CD4-positive, alpha-beta T cell treated with Interleukin-6 at 100 ng/mL for 8 hours (primary cell): ENCODE measurements at places on chromosomes 3 and 15.

DNA sequence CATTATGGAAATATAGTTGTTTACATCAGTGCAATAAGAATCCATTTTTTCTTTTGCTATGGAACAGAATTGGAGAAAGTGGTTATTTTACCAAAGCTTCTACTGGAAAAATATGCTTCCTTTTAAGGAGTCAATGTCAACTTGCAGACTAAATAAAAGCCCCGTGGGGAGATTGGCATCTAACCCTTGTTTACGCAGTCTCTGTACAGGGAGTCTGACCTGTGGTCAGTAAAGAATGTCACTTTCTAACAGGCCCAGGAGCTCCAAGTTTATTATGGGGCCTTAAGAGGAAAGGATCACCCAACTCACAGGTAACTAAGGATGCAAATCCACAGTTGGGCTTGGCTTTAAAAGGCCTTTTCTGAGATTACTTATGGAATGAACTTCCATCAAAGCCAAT lies 1751.2 kb downstream of the SI start:
- DNase-seq, result no peak

GRCh38 chr15:64343222-64343621 lies 12.8 kb downstream of the CSNK1G1 start:
- DNase-seq, result no peak

DNA sequence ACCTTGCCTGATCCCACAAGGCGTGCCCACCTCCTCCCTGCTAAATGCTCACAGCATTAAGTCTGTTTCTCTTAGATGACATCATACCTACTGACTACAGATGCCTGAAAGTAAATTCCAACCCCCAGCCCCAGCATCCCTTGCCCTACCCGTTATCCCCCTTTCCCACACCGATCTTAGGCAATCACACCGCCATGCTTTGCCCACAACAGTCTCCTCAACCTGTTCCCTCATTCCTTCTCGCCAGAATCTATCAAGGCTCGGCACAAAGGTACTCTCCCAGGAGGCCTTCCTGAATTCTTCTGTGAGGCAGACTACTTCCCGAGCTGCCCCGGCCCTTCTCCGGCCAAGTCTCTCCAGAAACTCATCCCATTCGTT lies 789 bp upstream of the SEC61A1 start:
- DNase-seq, result no peak

GRCh38 chr3:46576879-46577278 lies 10.8 kb upstream of the LRRC2 start:
- DNase-seq, result no peak

DNA sequence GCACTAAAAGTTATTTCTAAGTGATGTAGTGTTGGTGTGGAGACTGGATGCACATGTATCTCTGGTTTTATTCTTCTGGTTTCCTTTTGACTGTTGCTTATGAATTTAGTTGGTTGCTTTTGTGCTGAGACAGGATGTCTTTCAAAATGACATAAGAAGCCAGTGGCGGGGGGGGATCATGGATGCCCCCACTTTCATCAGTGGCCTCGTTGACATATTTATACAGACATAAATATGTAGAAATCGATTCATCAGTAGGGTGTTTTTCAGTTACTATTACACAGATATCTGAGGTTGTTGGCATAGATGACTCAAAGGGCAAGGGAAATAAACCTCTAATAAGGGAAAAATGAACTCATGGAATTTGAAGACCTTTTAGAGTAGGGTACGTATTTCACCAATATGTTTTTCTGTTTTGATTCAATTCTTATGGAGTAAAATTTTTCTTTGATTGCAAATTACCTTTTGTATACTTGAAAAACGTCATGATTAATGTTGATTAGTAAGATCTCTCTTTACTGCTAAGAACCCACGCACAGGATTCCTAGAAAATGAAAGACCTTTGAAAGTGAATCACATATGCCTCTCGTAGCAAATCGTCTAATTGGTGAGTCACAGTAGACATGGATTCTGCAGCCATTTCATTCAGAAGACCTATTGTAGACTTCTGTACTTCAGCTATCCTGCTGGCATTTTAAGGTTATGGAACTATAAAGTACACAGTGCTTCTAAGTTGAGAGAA lies 97.4 kb upstream of the RBMS3 start:
- no peak for DNase-seq

GRCh38 chr3:14907043-14907966 lies 40.1 kb upstream of the NR2C2 start:
- DNase-seq, result no peak

DNA sequence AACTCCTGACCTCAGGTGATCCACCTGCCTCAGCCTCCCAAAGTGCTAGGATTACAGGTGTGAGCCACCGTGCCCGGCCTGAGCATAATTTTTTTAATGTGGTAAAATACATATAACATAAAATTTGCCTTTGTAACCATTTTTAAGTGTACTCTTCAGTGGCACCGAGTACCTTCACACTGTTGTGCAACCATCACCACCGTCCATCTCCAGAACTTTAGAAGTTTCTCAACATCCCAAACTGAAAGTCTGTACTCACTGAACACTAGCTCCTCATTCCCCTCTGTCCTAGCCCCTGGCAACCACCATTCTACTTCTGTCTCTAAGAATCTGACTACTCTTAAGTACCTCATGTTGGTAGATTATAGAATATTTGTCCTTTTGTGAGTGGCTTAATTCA lies 35.2 kb downstream of the LRIG1 start:
- DNase-seq, result no peak

GRCh38 chr3:188349933-188350332 lies 196.0 kb downstream of the LPP start:
- DNase-seq, result no peak

DNA sequence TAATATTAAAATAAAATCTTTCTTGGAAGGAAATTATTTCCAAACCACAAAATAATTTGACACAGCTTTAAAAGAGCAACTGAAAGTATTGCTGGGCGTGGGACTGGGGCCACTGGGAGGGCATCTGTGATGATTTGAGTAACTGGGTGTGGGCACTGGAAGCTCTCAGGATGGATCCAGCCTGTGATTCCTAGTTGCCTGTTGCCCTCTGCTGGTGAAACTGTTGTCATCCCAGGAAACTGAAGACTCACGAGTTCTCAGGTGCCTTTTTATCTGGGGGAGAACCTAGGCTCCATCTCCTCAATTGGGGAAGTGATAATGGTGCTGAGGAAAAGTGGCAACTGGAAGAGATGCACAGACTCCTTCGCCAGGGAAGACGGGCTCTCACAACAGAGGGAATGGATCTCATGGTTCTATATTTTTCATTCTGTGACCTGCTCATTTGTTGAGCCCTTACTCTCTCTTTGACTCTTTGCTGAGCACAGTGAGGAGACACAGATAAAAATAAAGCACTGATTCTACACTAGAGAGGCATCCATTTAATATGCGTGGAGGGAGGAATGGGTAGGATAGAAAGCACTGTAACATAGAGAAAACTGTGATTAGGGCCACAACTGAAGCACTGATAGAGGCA lies 61.6 kb downstream of the TPRG1 start:
- no peak for DNase-seq

GRCh38 chr3:157300094-157300493 lies 136.6 kb upstream of the PTX3 start:
- no peak for DNase-seq

DNA sequence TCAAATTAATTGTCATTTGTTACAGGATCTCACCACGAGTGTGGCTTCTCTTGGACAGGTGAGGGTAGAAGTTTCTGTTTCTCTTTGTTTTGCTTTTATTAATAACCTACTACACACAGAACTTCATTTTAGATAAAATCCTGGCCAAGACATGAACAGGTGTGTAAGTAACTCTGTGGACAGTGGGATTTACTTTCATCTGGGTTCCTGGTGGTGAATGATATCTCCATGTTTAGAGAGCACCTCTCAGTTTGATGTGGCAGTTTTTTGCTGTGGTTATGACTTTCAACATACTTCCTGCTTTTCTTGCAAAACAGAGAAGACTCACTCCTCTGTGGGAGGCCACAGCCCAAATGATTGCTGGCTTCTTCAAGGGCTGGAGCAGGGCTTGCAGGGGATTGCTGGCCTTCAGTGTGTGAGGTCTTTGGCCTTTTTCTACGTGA lies 71.1 kb upstream of the XCR1 start:
- DNase-seq, result peak; percentile 56

DNA sequence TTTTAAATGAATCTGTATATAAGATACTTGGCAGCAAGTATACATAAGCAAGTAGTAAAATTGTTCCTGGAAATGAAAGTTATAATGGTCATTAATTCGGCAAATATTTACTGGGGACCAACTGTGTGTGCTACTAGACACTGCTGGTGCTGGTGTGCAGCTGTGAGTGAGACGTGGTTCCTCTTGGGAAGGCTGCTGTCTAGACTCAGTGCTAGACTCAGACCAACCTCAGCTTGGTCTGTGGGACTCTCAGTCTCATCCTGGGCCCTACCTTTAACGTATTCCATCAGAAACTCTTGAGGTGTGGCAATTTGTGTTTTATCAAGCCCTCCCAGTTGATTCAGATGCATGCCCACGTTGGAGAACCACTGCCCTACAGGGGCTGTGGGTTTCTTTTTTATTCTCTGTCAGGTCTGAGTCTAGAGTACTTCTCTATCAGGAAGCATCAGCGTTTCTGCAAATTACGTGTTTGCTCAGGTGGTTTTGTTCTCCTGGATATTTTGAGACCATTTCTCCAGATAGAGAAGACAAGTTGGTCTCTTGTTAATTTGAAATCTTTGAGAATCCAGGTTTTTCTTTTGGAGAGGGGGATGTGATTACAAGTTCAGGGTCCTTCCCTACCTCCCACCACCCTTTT lies 6.8 kb downstream of the TLNRD1 start:
- no peak for DNase-seq

DNA sequence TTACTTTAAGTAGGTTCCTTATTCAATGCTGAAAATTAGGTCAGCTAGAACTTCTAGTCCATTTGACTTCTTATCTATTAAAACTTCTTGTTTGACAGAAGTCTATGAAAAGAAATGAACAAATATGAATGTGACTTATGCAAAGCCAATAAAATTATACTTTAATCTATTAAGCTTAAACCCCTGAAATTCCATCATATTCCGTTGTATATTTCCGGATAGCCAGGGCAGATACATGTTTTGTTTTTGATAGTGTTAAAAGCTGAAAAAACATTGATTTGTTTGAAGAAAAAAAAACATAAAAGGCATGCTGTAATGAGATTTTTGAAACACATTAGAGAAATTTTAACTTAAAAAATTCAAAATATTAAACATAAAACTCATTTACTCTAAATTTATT lies 667.2 kb upstream of the NAALADL2 start:
- DNase-seq, result no peak

GRCh38 chr15:42490291-42490670 lies 660 bp downstream of the ZNF106 start:
- DNase-seq, result no peak

DNA sequence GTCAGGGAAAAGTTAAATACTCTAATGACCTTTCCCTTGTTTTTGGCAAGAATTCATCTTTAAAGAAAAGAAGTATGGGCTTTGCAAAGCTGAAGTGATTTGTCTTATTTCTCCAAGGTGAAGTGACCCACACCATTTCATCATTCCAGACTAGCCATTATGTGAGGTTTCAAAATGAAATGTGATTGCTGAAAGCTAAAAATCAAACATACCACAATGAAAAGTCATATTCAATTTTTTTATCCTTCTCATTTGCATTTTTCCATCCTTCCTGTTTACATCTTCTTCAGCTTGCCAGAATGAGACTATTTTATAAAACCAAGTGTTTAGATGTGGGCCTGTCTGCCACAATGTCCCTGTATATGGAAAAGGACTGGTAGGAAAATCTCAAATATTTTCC lies 142.3 kb upstream of the STRIT1 start:
- no peak for DNase-seq

DNA sequence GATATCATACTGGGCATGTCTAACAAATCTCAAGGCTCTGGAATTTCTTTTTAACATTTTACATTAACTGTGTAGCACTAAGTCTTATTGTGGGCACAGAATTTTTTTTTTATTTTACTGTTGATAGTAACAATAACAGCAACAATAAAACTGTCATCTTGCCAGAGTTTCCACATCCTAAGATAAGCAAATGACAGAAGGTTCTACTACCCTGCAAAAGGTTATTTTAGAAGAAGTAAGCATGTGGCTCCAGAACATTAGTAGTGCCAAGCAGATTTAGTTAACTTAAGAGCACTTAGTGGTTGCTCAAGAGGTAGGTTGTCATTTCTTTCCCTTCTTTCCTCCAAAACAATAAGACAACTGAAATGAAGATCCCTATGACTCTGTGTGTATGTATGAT lies 743.0 kb upstream of the CBLB start:
- no peak for DNase-seq

- no peak for DNase-seq
Measured at GRCh38 chr3:147554332-147554731, 145.2 kb downstream of the ZIC1 start.

DNA sequence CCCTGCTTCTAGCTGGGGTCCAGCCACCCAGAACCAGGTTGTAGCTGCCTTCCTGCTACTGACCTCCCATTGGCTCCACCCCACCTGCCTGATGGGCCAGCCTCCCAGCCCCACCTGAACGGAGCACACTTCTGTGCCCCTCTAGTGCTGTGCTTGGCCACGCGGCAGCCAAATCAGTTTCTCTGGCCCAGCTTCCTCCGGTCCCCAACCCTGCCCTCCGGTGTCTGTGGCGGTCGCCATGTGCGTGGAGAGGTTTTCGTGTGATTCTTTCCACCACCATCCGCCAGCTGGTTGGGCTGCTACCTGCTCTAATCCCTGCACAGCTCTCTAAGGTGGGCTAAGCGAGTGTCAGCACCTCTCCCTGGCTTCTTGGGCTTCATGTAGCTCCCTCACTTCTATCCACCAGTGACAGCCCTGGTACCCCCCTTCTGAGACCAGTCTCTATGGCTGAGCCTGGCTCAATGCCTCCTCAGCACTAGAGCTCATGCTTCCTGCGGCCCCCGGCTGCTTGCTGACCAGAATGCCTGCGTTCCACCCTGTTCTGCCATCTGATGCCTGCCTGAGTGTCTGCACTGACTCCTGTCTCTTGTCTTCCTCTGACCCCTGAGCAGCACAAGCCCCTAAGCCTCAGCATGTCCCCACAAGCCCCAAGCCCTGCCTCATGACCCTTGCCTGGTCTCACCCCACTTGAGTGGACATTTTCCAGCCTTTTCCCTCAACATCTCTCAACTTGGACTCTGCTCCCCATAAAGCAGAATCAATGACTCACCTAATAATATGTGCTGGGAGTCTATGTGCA lies 23.2 kb upstream of the MAGEF1 start:
- DNase-seq, result no peak

DNA sequence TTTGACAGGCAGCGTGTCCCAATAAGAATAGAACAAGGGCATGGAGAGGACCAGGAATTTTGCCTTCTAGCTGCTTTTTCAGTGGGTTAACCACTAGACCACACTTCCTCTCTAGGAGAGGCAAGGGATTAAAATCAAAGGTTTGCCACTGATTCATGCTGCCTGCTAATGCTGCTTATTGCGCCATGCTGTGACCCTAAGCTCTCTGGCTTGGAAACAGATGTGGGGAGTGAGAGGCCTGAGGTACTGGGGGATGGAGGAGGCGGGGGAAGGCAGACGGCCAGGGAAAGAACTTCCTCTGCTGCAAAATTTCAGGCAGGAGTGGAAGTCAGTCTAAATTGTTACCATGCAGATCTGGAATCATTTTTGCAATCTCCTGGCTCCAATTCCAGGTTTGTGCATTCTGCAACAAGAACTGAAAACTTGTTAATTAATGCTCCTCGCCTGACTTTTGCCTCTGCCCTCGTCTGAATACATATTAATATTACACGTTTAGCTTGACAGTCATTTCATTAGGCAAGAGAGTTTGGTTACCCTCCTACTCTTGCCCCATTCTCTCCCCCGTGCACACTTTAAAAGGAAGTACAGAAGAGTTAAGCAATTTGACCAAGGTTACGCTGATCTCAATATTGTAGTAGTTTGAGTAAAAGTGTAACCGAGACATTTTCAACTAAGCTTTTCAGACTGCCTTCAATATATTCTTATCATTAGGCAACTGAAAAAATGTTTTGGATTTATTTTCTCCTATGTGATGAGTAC lies 121.7 kb upstream of the SPRED1 start:
- no peak for DNase-seq

GRCh38 chr15:47975427-47975826 lies 145.4 kb upstream of the SLC24A5 start:
- DNase-seq, result no peak
